Fibroblast of mammary gland (primary cell): ENCODE measurements at places on chromosomes 4 and X.

DNA sequence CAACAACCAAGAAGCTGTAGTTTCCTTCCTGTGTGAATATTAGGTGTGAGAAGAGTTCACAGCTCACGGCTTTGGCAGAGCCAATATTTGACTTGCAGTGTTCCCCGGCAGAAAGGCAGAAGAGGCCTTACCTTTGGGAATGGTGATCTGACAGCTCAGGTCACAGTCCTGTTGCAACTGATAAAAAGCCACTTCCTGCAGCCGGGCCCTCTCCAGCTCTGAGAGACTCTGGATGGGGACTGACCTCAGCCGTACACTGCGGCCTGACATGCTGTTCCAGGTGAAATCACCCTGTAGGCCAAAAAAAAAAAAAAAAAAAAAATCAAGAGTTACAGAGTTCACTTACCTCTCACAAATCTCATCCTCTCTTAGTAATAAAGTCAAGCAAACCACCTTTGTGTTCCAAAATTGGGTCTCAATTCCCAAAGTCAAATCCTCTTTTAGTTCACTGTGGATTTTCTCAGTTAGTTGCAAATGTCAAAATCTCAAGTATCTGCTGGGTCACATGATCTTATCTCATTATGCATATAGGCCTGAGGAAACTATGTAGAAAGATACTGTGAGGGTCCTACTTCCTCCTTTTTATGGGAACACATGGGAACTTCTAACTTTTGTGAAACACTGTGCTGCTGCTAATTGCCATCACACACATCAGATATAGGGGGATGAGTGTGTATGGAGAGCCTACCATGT lies 38.6 kb upstream of the AMELX start:
- no peak for DNase-seq

DNA sequence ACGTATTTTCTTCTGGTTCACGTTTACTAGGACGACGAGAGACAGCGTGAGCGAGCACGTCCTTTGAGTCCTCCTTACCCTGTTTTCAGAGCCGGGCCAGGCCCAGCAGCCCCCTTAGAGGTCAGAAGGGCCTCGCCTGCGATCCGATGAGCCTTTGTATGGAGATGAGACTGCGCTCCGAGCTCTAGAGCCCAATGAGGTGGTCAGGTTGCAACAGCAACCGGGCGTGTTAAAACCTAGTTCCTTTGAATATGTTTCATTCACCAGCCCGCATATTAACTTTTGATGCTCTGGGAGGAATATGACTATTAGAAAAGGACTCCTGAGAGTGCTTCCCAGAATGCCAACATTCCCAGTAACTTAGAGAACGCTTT lies 55.6 kb upstream of the TADA2B start:
- DNase-seq, result peak; percentile 25

- no peak for DNase-seq
Measured at GRCh38 chr4:152554742-152555141, 18.9 kb upstream of the FBXW7 start.

DNA sequence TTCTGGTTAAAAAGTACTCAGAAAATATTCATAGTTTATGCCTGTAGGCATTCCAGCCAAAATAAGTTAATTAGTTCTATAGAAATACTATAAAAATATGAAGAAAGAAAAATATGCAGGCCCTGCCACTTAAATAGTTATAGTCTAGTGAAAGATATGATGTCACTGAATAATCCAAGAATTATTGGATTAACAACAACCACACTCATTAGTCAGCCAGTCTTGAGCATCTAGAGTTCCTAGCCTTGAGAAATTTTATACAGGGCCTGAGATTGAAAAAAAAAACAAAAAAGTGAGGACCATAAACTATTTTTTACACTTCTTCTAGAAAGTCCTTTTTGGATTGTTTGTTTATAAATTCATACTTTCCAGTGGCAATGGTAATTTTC lies 823.0 kb downstream of the FAT4 start:
- peak; percentile 7 for DNase-seq

GRCh38 chrX:136710325-136710951 lies 62.5 kb downstream of the CD40LG start:
- peak; percentile 44 for DNase-seq

GRCh38 chr4:22091352-22091717 lies 142.8 kb upstream of the KCNIP4 start:
- no peak for DNase-seq

GRCh38 chr4:164261831-164262230 lies 492.1 kb upstream of the SMIM31 start:
- DNase-seq, result no peak

DNA sequence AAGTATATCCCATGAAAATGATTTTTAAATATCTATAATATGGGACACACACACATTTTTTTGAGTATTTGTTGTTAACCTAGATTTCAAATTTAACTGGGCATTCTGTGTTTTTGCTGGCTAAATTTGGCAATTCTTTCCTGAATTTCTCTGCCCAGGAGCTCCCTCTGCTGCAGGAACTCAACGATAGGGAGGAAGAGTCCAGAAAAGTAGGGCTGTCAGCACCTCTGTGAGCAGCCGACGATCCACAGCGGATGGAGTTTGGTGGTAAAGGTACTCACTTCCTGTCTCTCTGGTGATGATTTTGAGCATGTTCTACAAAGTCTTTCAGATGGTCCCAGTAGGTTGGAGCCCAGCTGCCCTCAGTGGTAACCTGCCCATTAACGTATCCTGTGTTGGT lies 23.1 kb upstream of the TMEM184C start:
- DNase-seq, result no peak

GRCh38 chrX:31499109-31499508 lies 427.3 kb upstream of the FTHL17 start:
- peak; percentile 65 for DNase-seq

- peak; percentile 62 for DNase-seq
Measured at GRCh38 chr4:22434895-22435294, 81.0 kb downstream of the ADGRA3 start.

DNA sequence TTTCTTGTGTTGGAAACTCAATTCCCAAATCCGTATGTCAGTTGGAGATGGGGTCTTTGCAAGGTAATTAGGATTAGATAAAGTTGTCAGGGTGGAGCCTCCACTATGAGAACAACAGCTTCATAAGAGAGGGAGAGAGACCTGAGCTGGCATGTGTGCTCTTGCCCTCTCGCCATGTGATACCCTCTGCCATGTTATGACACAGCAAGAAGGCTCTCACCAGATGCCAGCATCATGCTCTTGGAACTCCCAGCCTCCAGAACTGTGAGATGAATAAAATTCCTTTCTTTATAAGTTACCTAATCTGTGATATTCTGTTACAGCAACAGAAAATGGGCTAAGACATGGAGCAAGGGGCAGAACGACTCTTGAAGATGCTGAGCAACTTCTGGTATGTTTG lies 201.9 kb upstream of the BOD1L1 start:
- DNase-seq, result peak; percentile 8

- DNase-seq, result no peak
Measured at GRCh38 chrX:78769101-78769755, 21.7 kb downstream of the LPAR4 start.

GRCh38 chr4:8459867-8460445 lies 19.4 kb downstream of the TRMT44 start:
- DNase-seq, result no peak

GRCh38 chrX:2837961-2838360 lies 9.2 kb downstream of the GYG2 start:
- no peak for DNase-seq

DNA sequence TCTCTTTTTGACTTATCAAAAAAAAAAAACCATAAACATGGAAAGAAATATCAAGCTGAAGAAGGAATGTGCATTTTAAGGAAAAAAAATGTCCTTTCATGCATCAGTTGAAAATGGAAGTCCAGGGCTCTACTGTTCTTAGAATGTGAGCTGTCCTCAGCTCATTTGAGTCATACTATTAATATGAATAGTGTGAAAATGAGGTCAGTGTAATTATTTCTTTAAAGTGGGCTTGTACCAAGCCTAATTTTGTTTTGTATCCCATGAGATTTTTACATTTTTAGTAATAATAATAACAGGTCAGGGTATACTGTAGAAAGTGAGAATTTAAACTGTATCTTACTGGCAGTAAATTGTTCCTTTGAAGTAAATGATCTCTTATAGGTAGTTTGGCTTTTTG lies 148.5 kb downstream of the NAA11 start:
- no peak for DNase-seq

DNA sequence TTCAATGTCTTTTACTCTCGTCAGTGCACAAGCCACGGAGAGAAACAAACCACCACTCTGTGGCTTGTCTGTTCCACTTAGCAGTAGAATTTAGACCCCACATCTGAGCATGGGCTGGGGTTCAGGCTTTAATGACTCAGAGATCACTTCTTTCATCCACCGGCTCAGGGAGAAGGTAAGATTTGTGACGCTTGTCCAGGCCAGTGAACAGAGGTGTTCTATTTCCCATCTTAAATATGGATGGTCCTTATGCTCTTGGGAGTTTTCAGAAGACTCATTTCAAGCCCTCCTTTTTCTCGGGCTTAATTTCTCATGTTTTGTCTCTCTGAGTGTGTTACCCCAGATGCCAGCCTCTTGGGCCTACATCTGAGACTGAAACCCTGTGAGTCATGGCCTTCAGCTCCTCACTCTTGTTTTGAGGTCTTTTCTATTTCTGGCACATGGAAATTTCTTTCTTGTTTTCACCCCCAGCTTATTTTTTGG lies 127.4 kb upstream of the SFRP2 start:
- DNase-seq, result no peak

GRCh38 chr4:24550441-24551175 lies 33.7 kb downstream of the DHX15 start:
- DNase-seq, result peak; percentile 10

DNA sequence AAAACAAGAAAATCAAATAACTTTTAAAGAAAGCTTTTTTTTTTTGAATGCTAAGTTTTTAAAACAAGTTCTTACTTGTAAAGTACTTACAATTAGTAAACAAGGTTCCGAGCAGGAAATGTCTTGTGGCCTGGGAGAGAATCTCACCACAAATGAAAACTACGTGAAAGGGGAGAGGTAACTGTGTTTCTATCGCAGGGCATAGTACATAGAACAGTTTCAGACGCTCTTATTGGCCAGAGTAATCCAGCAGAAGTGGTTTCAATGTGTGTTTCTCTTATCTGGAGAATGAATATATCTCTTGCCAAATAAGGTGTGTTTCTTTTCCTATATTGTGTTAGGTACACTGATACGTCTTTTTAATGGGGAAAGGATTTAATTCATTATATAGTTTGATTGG lies at the start of gene PLAC8:
Gene PLAC8 (minus strand): TSS at position 154 of the 400 bp plus-strand sequence. CDS start 6,808 bp downstream, outside the sequence.
- DNase-seq, result no peak

- DNase-seq, result no peak
Measured at GRCh38 chrX:150848914-150849365, 49.5 kb downstream of the CD99L2 start.

DNA sequence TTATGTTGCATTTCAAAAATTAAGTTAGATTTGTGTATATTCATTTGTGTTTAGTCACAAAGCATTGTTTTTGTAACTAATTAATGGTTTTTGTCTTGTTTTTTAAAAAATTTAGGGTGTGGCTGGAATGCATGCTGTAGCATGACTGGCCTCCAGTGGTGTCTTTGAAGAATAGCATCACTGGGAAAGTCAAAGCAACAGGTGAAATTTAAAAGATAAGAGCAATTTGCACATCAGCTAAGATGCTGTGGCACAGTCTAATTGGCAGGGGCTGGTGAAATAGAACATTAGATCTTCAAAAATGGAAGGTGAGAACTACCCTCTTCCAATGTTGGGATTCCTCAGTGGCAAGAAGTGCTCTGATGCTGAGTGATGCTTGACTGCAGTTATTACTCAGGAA lies 45.3 kb downstream of the ANK2 start:
- peak; percentile 54 for DNase-seq

DNA sequence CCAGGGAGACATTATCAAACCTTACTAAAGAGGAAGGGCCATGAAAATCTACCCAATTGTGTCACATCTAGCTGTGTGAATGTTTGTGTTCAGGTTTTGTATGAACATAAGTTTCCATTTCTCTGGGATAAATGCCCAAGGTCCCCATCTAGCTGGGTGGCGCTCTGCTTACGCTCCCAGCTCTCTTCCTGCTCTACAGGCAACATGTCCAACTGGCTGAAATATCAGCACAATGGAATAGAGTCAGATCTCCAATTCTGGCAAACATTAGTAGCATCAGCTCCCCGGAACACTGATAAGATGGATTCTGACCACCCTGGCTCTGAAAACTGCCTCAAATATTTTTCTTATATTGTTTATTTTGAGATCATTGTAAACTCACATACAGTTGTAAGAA lies 74.8 kb downstream of the IRF2 start:
- no peak for DNase-seq

GRCh38 chrX:109187473-109188168 lies 294.3 kb downstream of the GUCY2F start:
- no peak for DNase-seq

- no peak for DNase-seq
Measured at GRCh38 chr4:90943311-90943710, 816.1 kb downstream of the CCSER1 start.

- DNase-seq, result no peak
Measured at GRCh38 chrX:133706890-133707289, 278.5 kb downstream of the GPC3 start.

- DNase-seq, result no peak
Measured at GRCh38 chr4:88110826-88111225, 47.6 kb downstream of the ABCG2 start.

DNA sequence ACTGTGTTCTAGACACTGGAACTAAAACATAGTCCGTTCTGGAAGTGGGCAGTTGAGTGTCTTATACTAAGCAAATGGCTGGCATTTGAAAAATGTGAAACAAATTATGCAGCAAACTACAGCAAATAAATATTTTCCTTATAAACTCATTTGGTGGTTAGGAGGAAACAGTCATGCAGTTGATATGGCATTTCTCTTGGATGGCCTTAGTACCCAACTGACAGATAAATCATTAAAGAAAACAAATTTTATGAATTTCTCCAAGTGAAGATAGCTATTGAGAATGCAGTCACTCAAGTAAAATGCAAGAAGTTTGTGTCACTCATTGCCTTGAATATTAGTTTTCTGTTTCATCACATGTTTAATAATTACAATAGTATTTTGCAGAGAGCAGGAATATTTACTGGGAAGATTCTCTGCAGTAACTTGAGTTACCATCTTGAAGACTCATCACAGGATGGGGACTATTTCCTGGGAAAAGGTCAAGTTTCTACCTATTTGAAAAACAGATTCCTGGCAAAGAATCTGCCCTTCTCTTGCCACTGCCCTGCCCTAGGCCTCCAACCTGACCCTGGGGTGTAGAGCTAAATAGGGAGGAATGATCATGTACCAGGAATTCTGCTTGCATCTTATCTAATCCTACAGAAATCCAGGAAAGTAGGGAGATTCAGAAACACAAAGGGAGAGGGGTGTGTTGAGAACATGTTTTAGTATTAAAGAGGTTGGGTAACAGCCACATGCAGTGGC lies 105.9 kb downstream of the SH3RF1 start:
- DNase-seq, result peak; percentile 58
